ENCODE measurements at places on chromosomes 13 and 19.

DNA sequence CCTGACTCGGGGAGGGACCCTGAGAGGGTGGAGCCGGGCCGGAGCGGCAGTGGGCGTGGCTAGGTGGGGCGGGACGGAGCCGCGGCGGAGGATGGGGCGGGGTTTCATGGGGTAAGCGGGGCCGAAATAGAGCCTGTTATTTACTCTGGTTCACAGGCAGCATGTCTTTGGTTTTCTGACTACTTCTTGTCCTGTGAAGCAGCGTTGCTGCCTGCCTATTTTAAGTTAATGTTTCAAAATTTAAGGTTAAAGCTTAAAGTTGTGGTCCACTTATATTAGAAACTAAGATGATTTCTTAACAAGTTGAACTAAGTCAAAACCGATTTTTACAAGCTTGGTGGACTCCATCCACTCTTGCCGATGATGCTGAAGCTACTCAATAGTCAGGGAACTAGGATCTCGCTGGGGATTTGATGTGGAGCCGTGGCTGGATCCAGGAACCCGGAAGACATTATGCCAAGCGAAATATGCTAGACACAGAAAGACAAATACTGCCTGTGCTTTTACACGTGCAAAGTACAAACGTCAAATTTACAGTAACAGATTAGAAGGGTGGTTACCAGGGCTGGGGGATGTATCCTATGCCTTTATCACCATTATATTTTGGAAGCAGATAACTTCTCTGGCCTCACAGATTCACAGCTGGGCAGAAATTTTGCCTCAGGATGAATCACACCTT lies 433 bp upstream of the ZNF616 start:
- DNase-seq, result no peak

DNA sequence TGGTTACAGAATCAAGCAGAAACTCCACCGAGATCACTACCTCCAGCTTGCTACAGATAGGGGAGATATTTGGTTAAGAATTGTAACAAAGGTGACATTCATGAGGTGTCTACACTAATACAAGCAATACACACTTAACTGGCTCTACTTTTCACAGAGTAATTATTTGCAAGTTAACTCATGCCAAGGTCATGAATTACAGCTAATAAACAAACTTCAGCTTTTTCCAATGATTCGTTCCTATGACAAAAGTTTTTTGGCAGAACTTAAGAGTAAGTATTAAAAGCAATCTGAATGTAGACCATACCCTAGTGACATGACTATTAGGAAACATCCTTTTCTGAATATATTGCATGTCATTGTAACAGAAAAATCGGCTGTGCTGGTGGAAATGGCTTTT lies 72.1 kb downstream of the LHFPL6 start:
- no peak for DNase-seq

DNA sequence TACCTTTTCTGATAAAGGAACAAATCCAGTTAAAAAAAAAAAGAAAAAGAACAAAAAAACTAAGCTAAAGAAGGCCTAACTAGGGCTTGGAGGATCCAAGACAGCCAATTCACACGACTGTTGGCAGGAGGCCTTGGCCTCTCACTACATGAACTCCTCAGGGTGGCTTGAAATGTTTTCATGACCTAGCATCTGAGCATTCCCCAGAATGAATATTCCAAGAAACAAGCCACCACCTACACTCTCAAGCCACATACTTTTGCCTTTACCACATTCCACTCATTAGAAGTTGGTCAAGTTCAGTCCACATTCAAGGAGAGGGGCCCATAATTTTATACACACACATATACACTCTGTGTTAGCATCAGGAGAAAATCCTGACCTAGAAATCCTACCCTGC lies 97.6 kb upstream of the SIAH3 start:
- no peak for DNase-seq

- no peak for DNase-seq
Measured at GRCh38 chr13:48194379-48194754, 38.6 kb upstream of the ITM2B start.

DNA sequence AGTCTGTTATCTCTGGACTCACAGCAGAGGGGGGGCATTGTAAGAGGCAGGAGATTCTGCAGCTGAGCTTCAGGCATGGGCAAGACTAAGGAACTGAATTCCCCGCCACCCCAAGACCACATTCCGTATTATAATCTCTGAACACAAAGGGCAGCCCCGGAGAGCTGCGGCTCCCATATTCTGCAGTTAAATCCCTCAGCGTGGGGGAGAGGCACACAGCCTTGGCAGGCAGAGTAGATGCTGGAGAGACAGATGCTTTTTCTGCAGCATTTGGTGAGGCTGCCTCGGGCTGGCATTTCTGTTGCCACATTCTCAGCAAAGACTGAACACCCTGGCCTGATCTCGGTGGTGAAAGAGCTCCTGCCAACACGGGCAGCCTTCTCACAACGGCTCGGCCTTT lies 12.9 kb downstream of the CHAF1A start:
- no peak for DNase-seq

DNA sequence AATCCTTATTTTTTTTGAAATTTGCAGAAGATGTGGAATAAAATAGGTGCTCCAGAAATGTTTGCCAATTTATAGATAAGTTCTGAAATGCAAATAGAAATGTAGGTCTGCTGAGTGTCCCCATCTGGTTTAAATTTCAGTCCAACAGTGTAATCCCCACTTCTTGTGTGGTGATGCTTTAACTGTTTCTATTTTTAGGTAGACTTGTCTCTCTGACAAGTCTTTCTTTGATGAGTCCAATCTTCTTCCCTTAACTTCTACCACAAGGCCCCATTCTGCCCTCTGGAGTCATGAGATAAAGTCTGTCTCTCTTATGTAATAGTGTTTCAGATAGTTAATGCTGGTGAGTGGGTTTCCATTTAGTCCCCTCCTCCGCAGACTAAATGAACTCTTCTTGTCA lies 390.4 kb downstream of the RFC3 start:
- DNase-seq, result no peak

- no peak for DNase-seq
Measured at GRCh38 chr13:99347335-99347878, 40.2 kb upstream of the GPR183 start.

DNA sequence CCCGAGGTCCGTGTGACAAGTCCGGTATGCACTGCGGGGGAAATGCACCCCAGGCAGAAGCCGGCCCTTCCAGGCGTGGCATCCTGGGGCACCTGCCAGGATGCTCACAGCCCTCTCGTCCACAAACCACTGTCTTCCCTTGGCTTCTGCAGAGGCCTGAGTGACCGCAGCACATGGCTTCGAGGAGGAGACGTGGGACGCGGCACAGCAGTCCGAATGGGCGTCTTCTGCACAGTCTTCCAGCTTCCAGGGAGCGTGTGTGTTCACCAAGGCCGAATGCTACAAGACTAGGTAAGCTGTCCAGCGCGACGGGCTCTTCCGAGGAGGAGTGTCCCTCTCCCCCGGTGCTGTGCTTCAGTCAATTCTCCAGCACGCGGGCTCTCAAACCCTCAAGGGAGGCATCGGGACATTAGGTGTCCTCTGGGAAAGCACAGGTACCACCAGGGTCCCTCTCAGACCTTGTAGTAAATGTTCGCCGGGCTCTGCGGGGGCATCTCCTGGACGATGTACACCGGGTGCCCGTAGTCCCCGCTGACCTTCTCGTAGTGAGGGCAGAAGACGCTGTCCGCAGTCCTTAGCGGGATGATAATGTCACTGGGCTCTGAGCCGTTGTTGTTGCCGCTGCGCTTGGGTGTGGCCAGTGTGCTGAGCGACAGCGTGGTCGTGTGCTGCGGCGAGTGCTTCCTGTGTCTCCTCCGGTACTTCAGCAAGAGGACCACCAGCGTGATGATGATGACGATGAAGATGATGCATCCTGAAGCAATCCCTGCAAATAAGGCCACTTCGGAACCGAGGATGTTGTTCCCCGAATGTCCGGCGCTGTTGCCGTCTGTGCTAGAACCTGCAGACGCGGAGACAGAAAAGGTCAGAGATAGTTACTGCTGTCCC lies 42.6 kb downstream of the EFNB2 start:
- no peak for DNase-seq

Measured in Calu3 (cell line).